Heart left ventricle (tissue), 16 donors: ENCODE measurements at places on chromosomes 1 and 21. TPM values are rescaled to one million over a fixed set of nuclear protein-coding genes. Genes with fewer than 3 reads are reported as not detected.
A peak's percentile ranks its signal among the peaks of the same experiment; 100 is the strongest.

Gene DNAJC8
- 49.8 TPM for total RNA-seq

DNA sequence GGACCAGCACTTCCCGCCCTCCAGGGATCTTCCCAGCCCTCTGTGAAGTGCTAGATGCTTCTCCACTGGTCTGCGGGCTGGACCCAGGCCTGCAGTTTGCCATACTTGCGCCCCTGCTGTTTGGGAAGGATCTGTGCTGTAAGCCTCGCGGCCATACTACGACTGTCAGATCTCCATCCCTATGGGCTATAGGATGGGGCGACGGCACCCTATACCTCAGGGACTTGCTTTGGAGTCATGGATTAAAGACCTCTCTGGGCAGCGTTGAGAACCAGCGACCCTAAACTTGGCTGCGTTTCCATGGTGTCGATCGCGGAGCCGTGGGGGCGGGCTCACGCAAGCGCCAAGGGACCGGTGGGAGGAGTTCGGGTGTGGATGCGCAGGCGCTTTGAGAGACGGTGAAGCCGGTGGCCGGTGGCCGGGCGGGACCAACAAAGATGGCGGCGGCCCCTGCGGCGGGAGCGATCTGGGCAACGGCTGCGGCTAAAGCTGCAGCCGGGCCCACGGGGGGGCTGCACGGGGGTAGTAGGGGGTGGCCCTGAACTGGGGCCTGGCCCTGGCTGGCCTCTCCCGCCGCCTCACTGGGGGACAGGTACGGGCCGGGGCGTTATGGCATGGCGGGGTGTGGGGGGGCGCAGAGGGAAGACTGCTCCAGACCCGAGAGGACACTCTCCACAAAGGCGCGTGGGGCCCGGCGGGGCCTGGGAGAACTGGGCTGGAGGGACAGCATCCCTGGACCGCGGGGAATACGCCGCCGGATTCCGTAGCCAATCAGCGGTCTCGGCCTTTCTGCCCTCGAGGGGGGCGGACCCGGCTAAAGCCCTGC is at the start of gene USP21:
USP21 (plus strand) TSS at position 414 of the 826 bp plus-strand sequence. CDS start 1,141 bp downstream, outside the sequence.
- H3K27me3 ChIP-seq: no peaks in the 10 kb centered on the region
- peak within 1 kb of the TSS; percentile 84 for H3K27ac ChIP-seq
- peak; percentile 94 for DNase-seq
- peaks cover 51% of the 10 kb centered on the region for H3K36me3 ChIP-seq

DNA sequence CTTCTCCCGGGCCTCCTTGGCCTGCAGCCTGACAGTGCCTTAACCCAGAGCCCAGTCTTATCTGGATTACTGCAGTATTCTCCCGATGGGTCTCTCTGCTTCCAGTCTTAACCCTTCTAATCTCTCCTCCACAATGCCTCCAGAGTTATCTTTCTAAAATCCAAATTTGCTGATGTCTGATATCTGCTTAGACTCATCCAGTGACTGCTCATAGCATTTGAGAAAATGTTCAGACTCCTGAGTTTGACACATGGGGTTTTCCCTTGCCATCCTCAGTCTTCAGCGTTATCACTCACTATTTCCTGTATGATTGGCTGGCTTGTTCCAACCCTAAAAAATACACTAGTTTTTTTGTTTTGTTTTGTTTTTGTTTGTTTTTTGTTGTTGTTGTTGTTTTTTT is 102.0 kb downstream of the FMN2 start:
- H3K4me1 ChIP-seq: no peaks in the 10 kb centered on the region
- no peaks in the 10 kb centered on the region for H3K36me3 ChIP-seq
- no peak overlapping the region for H3K4me3 ChIP-seq
- no peak for DNase-seq

GRCh38 chr1:185152187-185152767 is 4.5 kb downstream of the TRMT1L start:
- DNase-seq: no peak
- no peaks in the 10 kb centered on the region for H3K27me3 ChIP-seq
- H3K4me3 ChIP-seq: no peak overlapping the region
- H3K27ac ChIP-seq: no peak overlapping the region
- peaks cover 28% of the 10 kb centered on the region for H3K36me3 ChIP-seq
- H3K4me1 ChIP-seq: peaks cover 10% of the 10 kb centered on the region

DNA sequence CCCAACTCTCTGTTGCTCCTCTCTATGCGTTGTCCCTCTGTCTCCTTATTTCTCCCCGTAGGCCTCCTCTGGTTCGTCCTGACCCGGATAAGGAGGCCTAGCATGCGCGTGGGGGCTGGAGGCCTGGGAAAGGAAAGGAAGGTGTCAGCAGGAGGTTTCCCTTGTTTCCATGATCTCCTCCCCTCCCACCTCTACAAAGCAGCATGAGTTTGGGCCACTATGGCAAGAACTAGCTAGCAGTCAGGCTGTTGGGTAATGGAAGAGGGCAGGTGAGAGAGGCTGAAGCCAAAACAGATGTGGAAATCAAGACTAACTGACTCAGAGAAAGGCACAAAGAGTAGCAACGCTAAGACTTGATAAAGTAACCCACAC is 687 bp upstream of the SEMA6C start:
- peaks cover 39% of the 10 kb centered on the region for H3K4me1 ChIP-seq
- peak overlapping the region; percentile 83 for H3K4me3 ChIP-seq
- peaks cover 5% of the 10 kb centered on the region for H3K27me3 ChIP-seq
- DNase-seq: no peak
- H3K27ac ChIP-seq: peak overlapping the region; percentile 92
- no peaks in the 10 kb centered on the region for H3K36me3 ChIP-seq

- H3K27ac ChIP-seq: no peak overlapping the region
- H3K36me3 ChIP-seq: no peaks in the 10 kb centered on the region
- H3K4me1 ChIP-seq: no peaks in the 10 kb centered on the region
- H3K4me3 ChIP-seq: no peak overlapping the region
- no peak for DNase-seq
- peaks cover 2% of the 10 kb centered on the region for H3K27me3 ChIP-seq
These were observed 84.9 kb downstream of the VWA5B1 start for GRCh38 chr1:20375563-20375962.

Gene PLPPR4
- total RNA-seq: 0.50 TPM

DNA sequence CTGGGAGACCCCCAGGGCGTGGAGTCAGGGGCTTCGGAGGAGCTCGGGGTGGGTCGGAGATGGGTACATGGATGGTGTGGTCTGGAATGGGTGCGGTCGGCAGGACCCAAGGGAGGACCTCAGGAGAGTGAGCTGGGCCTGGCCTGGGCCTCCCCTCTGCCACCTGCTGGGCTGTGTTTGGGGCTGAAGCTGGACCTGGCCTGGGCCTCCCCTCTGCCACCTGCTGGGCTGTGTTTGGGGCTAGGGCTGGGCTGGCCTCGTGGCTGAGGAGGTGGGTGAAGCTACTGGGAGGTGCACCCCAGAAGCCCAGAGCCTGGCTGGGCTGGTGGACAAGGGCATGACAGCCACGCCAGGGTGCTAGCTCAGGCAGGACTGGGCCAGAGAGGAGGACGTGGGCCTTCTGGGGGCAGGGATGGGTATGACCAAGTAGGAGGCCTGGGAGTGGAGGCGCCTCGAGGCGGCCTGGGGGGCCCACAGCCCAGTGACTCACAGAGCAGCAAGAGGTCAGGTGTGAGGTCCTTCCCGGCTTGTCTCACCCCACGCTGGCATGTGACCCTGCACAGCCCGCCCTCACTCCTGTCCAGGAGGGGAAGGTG is 14.5 kb downstream of the SAMD11 start:
- peak; percentile 57 for DNase-seq
- no peak overlapping the region for H3K4me3 ChIP-seq
- no peaks in the 10 kb centered on the region for H3K36me3 ChIP-seq
- peaks cover 55% of the 10 kb centered on the region for H3K27me3 ChIP-seq
- H3K4me1 ChIP-seq: peaks cover 10% of the 10 kb centered on the region

GRCh38 chr1:27366113-27366410 is 699 bp downstream of the MAP3K6 start:
- H3K36me3 ChIP-seq: peaks cover 32% of the 10 kb centered on the region
- peaks cover 43% of the 10 kb centered on the region for H3K4me1 ChIP-seq
- peak; percentile 95 for DNase-seq
- no peaks in the 10 kb centered on the region for H3K27me3 ChIP-seq
- H3K27ac ChIP-seq: peak overlapping the region; percentile 99

DNA sequence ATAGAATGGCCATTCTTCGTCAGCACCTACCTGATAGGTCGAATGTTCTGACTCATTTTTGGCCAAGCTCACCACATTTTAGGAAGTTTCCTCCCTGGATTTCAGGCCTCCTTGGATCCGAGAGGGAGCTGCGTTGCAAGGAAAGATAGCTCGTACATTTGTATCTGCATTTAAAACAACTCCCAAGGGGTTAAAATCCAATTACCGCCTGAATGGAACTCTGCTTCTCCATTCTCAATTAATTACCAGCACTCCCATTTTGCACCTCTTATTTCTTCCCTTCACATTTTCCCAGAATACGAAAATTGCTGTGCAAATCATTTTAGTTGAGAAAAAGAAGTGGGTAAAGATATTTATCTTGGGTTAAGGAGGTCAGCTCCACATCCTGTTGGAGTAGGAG is 610.7 kb downstream of the NPHP4 start:
- H3K4me1 ChIP-seq: no peaks in the 10 kb centered on the region
- no peak overlapping the region for H3K27ac ChIP-seq
- no peaks in the 10 kb centered on the region for H3K36me3 ChIP-seq
- no peak overlapping the region for H3K4me3 ChIP-seq
- peaks cover 18% of the 10 kb centered on the region for H3K27me3 ChIP-seq

GRCh38 chr1:92441697-92442342 is 44.9 kb downstream of the GFI1 start:
- DNase-seq: no peak
- H3K27ac ChIP-seq: no peak overlapping the region
- no peaks in the 10 kb centered on the region for H3K4me1 ChIP-seq
- H3K36me3 ChIP-seq: no peaks in the 10 kb centered on the region
- H3K27me3 ChIP-seq: no peaks in the 10 kb centered on the region
- H3K4me3 ChIP-seq: no peak overlapping the region

- H3K36me3 ChIP-seq: no peaks in the 10 kb centered on the region
- no peak overlapping the region for H3K27ac ChIP-seq
- no peak for DNase-seq
- H3K4me3 ChIP-seq: no peak overlapping the region
These were observed 319.2 kb upstream of the FMN2 start for GRCh38 chr1:239772446-239772845.

DNA sequence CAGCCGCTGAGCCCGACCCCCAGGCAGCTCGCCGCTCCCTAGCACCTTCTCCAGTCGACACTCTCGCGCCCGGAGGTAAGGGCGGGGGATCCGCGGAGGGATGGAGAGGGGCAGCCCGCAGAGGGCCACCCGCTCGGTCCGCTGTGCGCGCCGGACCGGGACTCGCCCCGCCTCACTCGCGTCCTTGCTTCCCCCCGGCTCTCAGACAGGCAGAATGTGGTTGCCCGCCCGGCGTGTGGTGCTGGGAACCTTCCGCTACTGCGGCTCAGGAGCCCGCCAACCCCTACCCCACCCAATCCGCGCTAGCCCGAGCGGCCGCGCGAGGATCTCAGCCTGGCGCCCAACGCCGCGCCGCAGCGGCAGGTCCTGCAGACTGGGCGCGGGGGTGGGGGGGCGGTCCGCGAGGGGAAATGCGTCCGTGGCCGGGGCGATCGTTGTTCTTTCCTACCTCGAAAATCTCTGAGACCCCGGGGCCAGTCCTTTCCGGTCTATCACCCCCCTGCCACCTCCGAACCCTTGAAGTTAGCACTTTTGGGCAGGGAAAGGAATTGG is 404 bp downstream of the LRRC8C start:
- no peaks in the 10 kb centered on the region for H3K36me3 ChIP-seq
- H3K4me1 ChIP-seq: peaks cover 8% of the 10 kb centered on the region
- DNase-seq: peak; percentile 54
- no peaks in the 10 kb centered on the region for H3K27me3 ChIP-seq
- peak overlapping the region; percentile 99 for H3K27ac ChIP-seq

DNA sequence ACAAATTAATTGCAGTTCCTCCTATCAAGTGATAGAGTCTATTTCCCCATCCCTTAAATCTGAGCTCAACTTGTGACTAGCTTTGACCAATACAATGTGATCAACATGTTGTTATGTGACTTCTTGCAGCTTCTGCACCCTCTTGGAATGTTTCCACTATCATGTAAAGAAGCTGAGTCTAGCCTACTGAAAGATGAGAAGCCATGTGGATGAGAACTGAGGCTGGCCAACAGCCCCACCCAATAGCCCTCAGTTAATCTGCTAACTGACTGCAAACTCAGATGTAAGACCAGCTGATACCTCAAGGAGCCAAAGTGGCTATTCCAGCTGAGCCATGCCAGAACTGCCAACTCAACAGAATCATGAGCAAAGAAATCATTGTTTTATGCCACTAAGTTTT is 44.0 kb downstream of the LYST start:
- H3K36me3 ChIP-seq: no peaks in the 10 kb centered on the region
- no peak for DNase-seq
- no peak overlapping the region for H3K27ac ChIP-seq
- no peak overlapping the region for H3K4me3 ChIP-seq
- no peaks in the 10 kb centered on the region for H3K4me1 ChIP-seq

Gene ELAPOR1
- 0.31 TPM for total RNA-seq

GRCh38 chr1:205811660-205812059 is 1.3 kb downstream of the SLC41A1 start:
- peaks cover 22% of the 10 kb centered on the region for H3K36me3 ChIP-seq
- H3K27ac ChIP-seq: peak overlapping the region; percentile 97
- H3K4me1 ChIP-seq: no peaks in the 10 kb centered on the region
- DNase-seq: peak; percentile 75
- no peaks in the 10 kb centered on the region for H3K27me3 ChIP-seq
- peak overlapping the region; percentile 79 for H3K4me3 ChIP-seq

DNA sequence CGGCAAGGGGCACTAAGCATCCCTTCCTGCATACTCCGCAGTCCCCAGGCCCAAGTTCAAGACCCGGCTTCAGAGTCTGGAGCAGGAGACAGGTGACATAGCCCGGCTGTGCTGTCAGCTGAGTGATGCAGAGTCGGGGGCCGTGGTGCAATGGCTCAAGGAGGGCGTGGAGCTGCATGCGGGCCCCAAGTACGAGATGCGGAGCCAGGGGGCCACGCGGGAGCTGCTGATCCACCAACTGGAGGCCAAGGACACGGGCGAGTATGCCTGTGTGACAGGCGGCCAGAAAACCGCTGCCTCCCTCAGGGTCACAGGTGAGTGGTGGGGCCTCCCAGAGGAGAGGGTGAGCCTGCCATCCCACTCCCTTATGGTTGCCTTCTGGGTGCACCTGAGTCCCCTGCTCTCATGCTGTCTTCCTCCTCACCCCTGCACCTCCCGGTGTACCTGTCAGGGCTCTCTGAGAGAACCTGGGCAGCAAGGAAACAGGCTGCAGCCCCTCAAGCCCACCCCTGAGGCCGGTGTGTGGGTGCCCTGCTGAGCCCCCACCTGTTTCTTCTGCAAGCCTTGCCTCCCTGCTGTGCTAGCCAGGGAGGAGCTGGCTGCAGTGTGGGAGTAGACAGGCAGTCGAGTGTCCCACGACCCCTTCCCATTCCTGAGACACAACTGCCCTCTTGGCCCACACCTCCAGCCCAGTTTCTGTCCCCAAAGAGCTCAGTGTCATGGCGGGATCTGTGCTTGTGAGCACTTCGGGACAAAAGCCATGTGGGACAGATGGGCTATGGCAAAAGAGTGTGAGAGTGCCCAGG is 99.2 kb downstream of the TRIM11 start:
- no peak for DNase-seq
- H3K36me3 ChIP-seq: peaks cover 53% of the 10 kb centered on the region
- H3K27me3 ChIP-seq: no peaks in the 10 kb centered on the region
- no peaks in the 10 kb centered on the region for H3K4me1 ChIP-seq
- H3K27ac ChIP-seq: no peak overlapping the region

Gene KCNJ6
- total RNA-seq: not detected

- H3K27ac ChIP-seq: no peak overlapping the region
These were observed 35.9 kb downstream of the USP24 start for GRCh38 chr1:55179177-55179835.

- peak overlapping the region; percentile 48 for H3K27ac ChIP-seq
- peaks cover 62% of the 10 kb centered on the region for H3K4me1 ChIP-seq
- H3K36me3 ChIP-seq: no peaks in the 10 kb centered on the region
- no peak overlapping the region for H3K4me3 ChIP-seq
- DNase-seq: peak; percentile 75
- H3K27me3 ChIP-seq: no peaks in the 10 kb centered on the region
These were observed 17.6 kb downstream of the GALNT2 start for GRCh38 chr1:230084408-230085177.

Gene ACTN2
- total RNA-seq: 4,007 TPM
